ENCODE measurements at places on chromosomes 11 and 22.
A peak's percentile ranks its signal among the peaks of the same experiment; 100 is the strongest.

GRCh38 chr11:30344085-30344484 is 21.2 kb downstream of the ARL14EP start:
- no peak for DNase-seq

- DNase-seq, result no peak
Measured at GRCh38 chr22:22923379-22923778, 35.8 kb downstream of the IGLL5 start.

- DNase-seq, result peak; percentile 37
Measured at GRCh38 chr11:65954771-65955170, 6.8 kb upstream of the SART1 start.

GRCh38 chr11:36399236-36399635 is 103.1 kb downstream of the PRR5L start:
- DNase-seq, result no peak

GRCh38 chr11:3200388-3201111 is 18.1 kb downstream of the MRGPRG start:
- DNase-seq, result no peak

DNA sequence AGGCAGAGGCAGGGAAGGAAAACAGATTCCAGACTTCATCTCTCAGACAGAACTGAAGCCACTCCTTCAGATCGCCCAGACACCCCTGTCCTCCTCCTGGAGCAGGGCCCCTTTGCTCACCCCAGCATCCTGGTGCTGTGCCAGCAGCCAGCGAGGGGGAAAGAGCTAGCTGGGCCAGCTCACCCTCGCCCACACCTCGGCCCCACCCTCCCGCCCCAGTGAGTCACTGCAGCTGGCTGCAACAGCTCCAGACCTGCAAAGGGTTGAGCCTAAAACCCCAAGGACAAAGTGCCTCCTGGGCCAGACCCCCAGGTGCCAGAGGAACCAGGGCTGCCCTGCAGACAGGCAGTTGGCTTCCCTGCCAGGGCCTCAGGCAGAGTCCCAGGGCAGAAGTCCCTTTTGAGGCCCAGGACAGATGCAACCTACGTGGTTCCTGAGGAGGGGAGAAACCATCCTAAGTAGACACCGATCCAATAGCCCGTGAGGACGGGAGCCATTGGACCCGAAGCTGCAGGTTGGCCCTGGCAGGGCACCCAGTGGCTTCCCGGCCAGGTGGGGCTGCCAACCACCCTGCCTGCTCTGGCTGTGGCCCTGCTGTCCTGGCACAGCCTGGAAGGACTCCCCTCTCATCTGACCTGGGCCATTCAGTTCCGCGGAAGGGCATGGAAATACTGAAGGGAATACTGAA is 7.2 kb downstream of the AHNAK start:
- peak; percentile 90 for DNase-seq
